ENCODE measurements at places on chromosomes 6 and 20. TPM values are rescaled to one million over a fixed set of nuclear protein-coding genes. Genes with fewer than 3 reads are reported as not detected.

Gene F13A1
- 0.12 TPM for total RNA-seq

Gene ANKEF1
- total RNA-seq: 4.2 TPM

Gene HLA-F
- 13.7 TPM for total RNA-seq

Gene CFB
- total RNA-seq: 13.5 TPM

Gene HACE1
- total RNA-seq: 19.7 TPM

Gene SPATS1
- total RNA-seq: not detected

Gene PRPH2
- total RNA-seq: 2.2 TPM

Gene SESN1
- 18.2 TPM for total RNA-seq

Gene MEI4
- under 0.01 TPM for total RNA-seq

Gene HLA-DOA
- total RNA-seq: 0.65 TPM

Gene LTA
- not detected for total RNA-seq

Gene OVOL2
- total RNA-seq: not detected

Data from hair follicle dermal papilla cell (primary cell).